ENCODE measurements at places on chromosomes 2 and 18.
A peak's percentile ranks its signal among the peaks of the same experiment; 100 is the strongest.

DNA sequence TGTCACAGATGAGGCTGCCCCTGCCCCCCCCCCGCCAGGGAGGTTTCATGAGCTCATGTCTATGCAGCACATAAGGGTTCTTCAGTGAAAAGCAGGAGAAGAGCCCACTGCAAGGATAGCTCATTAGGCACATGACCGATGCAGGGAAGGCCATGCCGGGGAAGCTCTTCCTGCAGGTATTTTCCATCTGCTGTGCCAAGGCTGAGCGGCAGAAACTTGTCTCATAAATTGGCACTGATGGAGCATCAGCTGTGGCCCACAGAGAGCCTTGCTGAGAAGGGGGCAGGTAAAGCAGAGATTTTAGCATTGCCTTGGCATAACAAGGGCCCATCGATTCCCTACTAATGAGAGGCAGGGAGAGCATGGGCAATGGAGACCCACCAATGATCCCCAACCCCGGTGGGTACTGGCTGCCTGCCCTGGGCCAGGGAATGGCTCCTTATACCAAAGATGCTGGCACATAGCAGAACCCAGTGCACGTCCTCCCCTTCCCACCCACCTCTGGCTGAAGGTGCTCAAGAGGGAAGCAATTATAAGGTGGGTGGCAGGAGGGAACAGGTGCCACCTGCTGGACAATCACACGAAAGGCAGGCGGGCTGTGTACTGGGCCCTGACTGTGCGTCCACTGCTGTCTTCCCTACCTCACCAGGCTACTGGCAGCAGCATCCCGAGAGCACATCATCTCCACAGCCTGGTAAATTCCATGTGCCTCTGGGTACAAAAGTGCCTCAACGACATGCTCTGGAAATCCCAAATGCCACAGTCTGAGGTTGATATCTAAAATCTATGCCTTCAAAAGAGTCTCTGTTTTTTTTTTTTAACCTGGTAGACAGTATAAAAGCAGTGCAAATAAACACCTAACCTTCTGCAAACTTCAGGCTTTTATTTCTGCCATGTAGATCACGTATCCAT is 41.4 kb downstream of the STEAP3 start:
- DNase-seq, result peak; percentile 79

GRCh38 chr2:158024288-158024898 is 77.3 kb upstream of the UPP2 start:
- peak; percentile 1 for DNase-seq

DNA sequence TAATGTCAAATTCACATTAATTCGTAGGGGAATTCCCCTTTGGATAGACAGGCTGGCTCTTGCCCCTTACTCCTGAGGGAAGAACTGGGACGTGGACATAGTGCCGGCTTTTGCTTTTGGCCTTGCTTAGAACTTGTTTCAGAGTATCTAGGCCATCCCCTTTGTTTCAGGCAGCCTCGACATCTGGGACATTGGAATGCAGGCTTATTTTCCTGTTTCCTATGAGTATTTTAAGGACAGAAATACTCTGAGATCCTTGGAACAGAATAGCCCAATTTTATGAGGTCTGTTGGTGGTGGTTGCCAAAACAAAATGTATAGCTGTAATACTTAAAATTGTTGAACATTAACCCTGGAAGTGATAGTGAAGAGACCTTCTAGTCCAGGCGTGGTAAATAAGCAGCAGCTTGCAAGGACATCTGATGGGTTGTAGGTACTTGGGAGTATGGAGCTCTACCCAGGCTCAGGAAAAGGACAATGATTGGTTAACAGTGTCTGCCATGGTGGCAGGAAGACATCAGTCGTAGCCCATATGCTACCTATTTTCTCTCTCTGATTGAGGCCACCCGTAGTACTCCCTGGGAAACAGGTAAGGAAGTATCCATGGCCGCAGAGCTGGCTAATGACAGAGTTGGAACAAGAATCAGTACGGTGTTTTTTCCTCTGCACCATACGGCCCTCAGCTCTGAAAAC is 112.4 kb downstream of the CDK15 start:
- no peak for DNase-seq

GRCh38 chr2:120108749-120109148 is 95.9 kb downstream of the EPB41L5 start:
- no peak for DNase-seq

- DNase-seq, result peak; percentile 35
Observed at GRCh38 chr2:175207741-175208438, 26.4 kb upstream of the ATP5MC3 start.

GRCh38 chr18:62898359-62898758 is 183.0 kb downstream of the PHLPP1 start:
- DNase-seq, result no peak

- DNase-seq, result no peak
Observed at GRCh38 chr2:74538881-74539339, 9.2 kb downstream of the HTRA2 start.

- DNase-seq, result no peak
Observed at GRCh38 chr2:38450509-38450908, 73.4 kb upstream of the ATL2 start.

Measured in NCI-H1417 (cell line).